ENCODE measurements at places on chromosomes 7 and 10.

GRCh38 chr10:6050801-6051445, 11.2 kb downstream of the IL2RA start:
- DNase-seq, result peak; percentile 44

GRCh38 chr7:113159746-113160339, 41.5 kb upstream of the SMIM30 start:
- peak; percentile 47 for DNase-seq

DNA sequence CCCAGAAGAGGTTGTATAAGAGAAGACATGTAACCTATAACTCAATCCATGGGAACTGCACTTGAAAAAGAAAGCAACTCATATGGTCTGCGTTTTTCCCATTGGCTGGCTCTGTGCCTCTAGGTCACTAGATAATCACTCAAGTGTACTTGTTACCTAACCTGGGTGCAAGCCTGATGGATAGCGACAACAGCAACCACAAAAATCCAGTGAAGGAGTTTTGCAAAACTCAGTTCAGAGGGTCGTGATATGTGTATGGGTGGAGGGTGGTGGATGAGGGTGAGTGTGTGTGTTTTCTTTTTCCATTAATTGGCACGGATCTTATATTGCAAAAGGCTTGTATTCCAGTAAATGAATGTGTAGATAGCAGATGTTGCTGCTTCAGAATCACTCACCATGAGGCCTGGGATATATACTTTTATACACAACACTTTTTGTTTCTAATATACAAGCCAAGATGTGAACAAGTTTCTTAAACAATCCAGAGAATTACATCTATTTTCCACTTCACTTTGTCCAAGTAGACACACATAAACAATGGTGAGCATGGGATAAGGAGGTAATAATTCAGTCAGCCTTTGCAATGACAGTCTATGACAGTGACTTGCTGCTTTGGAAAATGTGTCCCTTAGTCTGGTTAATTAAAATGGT, 286.9 kb upstream of the DKK1 start:
- no peak for DNase-seq

- no peak for DNase-seq
These were observed 46.3 kb upstream of the TM9SF3 start for GRCh38 chr10:96632974-96633710.

- DNase-seq, result no peak
These were observed 26.6 kb downstream of the RBM17 start for GRCh38 chr10:6115411-6115810.

DNA sequence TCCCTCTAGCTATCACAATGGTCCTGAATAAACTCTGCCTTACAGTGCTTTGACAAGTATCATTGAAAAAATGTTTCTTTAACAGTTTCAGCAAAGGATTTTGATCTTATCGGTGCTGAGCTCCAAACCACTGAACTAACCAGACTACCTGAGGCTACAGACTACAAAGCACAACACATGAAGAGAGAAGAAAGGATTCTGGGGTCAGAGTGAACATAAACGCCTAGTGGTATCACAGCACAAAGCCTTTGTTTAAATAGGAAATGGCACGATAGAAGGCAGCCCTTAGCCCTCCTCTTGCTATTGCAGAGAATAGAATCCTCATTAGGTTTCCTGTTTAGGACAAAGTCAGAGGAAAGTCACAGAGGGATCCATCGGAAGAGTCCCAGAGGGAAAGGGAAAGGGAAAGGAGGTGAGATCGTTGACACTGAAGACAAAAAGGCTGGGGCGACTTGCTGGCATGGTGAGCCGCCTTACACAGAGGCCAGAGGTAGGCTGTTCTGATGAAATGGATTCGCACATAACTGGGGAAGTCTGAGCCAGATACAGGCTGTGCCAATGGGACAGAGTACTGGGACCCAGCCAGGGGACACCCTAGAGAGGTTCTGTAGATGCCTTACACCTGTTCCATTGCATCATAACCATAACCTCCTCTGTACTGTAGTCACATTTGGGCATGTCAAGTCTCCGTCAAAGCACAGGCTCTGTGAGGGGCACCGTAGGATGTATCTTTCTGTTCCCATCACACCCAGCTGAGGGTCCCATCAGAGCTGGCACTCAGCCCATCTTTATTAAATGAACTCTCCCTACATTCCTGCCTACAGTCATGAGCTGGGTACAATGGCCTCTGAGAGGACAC, 71.5 kb downstream of the XPNPEP1 start:
- DNase-seq, result no peak

GRCh38 chr7:150388709-150389531, 9.8 kb downstream of the ZNF775 start:
- no peak for DNase-seq

GRCh38 chr10:110803239-110803749, 68.4 kb upstream of the PDCD4 start:
- no peak for DNase-seq

DNA sequence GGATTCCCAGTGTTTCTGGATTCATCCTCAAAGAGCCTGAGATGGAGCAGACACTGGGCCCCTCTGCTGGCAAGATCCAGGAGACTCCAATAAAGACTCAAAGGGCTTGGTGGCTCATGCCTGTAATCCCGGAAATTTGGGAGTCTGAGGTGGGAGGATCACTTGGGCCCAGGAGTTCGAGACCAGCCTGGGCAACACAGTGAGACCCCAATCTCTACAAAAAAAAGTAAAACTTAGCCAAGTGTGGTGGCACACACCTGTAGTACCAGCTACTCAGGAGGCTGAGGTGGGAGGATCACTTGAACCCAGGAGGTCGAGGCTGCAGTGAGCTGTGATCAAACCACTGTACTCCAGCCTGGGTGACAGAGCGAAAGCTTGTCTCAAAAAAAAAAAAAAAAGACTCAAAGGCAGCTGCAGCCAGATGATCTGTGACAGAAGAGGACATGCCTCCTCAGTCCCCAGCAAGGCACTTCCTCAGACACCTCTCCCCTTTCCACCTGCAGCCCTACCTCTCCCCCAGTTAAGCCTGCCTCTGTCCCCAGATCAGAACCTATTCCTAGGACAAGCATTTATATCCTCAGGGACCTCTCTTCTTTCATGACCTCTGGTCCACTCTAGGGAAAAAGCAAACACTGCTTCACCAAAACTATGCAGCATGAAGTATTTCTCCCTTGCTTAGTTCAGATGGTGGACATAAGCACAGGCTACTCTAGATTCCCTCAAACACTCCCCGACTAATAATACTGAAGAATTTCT, 27.9 kb downstream of the PDLIM1 start:
- DNase-seq, result no peak

DNA sequence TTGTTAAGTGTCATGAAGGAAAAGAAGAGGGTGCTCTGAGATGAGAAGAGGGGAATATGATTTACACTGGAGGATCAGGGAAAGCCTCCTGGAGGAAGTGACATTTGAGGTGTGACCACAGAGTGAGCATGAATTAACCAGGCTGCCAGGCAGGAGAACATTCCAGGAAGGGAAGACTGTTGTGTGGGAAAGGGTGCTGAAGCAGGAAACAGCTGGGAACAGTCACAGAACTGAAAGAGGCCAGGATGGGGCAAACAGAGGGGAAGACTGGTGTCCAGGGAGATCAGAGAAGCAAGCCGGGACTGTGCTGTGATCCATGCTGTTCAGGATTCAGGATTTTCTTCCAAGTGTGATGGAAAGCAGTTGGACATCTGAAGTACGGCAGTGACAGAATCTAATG, 14.9 kb downstream of the HIPK2 start:
- DNase-seq, result no peak

- DNase-seq, result no peak
These were observed 2.6 kb downstream of the ST7 start for GRCh38 chr7:116955801-116956476.

DNA sequence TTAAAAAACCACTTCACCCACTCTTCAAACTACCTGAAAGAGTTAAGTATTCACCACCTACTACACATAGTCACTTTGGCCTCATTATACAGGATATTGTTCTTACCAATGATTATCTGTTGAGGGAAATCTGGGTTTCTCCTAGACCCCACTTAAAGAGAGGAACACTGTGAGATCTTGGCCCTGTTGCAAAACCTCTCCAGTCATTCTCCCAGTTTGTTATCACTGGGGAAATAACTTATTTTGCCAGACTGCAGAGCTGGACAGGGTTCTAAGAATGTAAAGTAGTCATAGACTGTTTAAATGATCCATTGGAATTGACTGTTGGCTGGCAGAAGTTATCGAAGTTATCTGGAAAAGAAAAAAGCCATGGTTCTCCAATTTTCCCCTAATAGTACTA, 143.8 kb downstream of the HGF start:
- DNase-seq, result no peak

- DNase-seq, result no peak
These were observed 155.0 kb downstream of the GALNT17 start for GRCh38 chr7:71286924-71287323.

DNA sequence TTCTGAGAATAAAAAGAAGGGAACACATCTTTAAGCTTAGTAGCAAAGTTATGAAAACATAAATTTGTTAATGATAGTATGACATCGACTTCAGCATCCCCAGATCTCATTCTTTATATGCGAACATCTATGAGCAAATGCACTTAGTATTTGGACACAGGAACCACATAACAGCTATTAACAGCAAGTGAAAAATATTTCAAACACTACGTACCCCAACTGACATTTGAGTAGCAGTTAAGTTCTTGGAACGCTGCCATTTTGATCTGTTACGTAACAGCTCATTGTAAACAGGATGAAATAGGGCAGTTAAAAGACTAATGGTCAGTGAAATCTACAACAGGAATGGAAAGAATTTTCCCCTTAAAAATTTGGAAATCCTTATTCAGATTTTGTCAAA, 428.9 kb downstream of the TNS3 start:
- DNase-seq, result no peak

GRCh38 chr10:71573562-71574518, 145.7 kb downstream of the C10orf105 start:
- no peak for DNase-seq

GRCh38 chr10:33746186-33746585, 411.7 kb upstream of the NRP1 start:
- DNase-seq, result no peak

- peak; percentile 81 for DNase-seq
These were observed 6.8 kb upstream of the ASB15 start for GRCh38 chr7:123594813-123595241.

DNA sequence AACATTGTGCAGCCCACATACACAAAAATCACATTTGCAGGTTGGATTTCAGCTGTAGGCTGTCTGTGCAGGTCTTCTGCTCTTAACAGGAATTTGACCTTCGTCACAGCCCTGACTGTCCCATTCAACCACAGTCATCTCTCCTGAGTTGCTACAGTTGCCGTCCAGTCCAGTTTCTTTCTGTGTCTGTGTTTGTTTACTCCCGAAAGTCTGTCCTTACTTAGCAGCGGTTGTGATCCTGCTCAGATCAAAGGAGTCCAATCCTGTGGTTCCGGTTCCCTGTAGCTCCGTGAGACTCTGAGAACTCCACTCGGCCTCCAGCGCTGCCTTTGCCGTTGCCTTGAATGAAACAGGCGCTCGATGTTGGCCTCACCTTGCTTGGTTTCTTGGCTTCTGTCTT, 111.6 kb upstream of the GATA3 start:
- no peak for DNase-seq

GRCh38 chr7:140638173-140638791, 2.3 kb downstream of the DENND2A start:
- DNase-seq, result peak; percentile 64

DNA sequence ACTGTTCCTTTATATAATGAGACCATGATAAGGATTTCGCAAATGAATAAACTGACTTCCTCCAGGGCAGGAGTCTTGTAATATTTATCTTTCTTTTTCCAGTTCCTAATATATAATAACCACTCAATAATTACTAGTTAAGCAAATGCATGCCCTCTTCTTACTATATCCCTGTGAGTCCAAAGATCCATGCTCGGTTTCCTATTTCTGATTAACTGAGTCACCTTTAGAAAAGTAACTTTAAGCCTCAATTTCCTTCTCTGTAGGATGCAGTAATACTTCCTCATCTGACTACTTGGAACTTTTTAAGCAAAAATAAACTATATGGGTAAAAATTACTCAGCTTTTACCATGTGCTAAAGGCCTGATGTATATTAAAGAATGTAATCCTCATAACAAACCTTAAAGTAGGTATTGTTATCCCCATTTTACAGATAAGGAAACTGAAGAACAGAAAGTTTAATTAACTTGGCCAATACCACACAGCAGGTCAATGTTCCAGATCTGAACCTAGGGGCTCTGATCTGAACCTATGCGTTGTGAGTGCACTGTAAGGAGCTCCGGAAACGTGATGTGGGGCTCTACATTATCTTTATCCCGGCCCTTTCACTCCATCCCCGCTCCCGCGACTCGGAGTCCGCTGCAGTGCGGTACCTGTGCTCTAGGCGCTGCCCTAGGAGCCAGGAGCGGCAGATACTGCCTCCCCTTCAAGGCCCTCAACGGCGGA, 458 bp downstream of the COX15 start:
- no peak for DNase-seq

DNA sequence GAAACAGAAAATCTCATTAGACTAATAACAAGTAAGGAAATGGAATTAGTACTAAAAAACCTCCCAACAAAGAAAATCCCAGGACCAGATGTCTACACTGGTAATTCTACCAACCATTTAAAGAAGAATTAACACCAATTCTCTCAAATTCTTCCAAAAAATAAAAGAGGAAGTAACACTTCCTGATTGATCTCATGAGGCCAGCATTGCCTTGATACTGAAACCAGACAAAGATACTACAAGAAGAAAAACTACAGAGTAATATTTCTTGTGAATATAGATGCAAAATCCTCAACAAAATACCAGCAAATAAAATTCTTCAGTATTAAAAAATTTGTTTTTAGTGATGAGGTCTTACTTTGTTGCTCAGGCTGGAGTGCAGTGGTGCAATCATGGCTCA, 21.3 kb downstream of the GCK start:
- DNase-seq, result no peak

DNA sequence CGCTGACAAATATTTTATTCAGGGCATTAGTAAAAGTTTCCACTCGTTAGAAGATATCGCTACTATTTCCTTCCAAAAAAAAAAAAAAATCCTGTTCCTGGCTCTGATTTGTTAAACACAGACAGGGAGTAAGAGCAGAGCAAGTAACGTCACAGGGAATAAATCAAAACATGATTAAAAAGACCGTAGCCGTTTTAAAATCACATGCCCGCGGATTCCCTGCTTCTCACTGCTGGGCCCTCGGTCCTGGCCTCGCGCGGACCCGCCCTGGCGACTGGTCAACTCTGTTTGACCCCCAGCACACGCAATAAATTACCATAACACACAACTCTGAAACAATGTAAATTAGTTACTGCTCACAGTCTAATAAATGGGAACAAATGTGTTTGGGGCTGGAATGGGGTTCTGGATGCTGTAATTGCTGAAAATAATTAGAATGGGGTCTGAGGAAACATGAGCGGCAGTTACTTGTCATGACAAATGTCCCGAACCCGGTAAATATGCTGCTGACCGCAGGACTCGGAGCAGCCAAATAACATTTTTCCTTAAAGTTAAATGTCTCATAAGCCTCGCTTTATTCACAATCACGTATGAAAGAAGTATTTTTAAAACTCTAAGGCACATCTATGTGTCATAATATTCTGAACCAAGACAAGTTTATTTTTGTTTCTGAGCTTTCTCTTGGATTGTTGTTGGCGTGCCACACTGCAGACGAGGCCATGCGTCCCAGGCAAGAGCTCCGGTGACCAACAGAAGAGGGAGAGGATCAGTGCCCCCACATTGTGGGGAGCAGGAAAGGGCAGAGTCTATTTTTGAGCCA, 17.9 kb downstream of the EBF3 start:
- no peak for DNase-seq

- no peak for DNase-seq
These were observed 31.8 kb upstream of the ABCA13 start for GRCh38 chr7:48139459-48139858.

Measured in ecto neural progenitor cell (in vitro differentiated cells).